GM12892 (cell line): ENCODE measurements at places on chromosomes 4 and X.

DNA sequence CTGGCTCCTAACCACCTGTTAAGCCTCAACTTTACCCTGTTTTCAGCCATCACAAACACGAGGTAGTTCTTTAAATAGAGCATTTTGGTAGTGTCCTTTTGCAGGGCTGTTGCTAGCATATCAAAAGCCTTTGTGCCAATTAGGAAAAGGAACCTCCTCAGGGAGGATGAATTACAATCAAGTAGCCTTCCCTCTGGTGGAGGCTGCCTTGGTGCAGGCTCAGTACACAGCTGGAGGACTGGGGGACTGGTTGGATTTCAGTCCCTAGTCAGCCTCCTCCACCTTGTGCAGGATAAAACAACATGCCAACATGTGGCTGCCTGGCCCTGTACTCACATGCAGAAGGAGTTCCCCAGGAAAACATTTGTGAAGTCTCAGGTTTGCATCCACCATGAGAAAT is 53.1 kb downstream of the RASGEF1B start:
- no peak for DNase-seq

- no peak for DNase-seq
Observed at GRCh38 chr4:178970433-178971140, 1528.3 kb upstream of the AGA start.

GRCh38 chr4:1618438-1618837 is 65.7 kb downstream of the FAM53A start:
- no peak for DNase-seq

DNA sequence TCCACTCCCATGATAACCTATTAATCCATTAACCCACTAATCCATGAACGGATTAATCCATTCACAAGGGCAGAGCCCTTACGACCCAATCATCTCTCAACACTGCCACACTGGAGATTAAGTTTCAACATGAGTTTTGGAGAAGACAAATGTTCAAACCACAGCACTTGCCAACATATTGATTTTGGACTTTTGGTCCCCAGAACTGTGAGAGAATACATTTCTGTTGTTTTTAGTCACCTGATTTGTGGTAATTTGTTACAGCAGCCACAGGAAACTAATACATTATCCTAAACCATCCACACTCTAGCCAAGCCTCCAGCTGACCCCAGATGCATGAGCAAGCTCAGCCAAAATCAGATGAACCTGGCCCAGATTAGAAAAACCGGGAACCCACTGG is 22.4 kb downstream of the SEC24D start:
- DNase-seq, result no peak

GRCh38 chr4:173735049-173735448 is 205.0 kb upstream of the HAND2 start:
- DNase-seq, result no peak

- DNase-seq, result no peak
Observed at GRCh38 chr4:15197005-15197404, 194.7 kb downstream of the CPEB2 start.

DNA sequence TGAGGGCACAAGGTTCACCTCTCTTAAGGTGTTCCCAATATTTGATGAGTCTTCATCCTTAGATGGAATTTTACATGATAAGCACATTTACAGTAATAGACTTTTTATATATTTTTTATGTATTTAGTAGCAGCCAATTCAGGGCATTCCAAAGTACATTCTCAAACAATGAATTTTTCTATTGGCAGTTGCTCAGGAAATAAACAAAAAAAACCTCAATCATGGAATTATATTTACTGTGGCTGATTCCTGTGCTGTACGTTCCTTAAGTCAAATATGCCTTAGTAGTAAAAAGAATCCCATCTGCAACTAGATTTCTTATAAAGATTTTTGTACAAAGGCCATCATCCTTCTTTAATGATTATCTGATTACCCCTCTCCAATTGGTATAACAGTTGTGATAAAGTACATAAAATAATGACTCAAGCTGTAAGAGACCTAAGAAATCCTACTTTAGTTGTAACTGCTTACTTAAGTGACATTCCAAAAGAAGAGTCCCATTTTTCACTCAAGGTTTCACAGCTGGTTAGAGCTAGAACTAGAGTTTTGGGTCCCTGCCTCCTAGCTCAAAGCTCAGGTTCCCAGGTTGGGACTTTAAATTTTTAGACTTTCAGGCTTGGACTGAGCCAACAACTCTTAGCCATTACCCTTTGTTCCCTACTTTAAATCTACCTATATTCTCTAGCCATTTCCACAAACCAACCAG is 152.7 kb downstream of the FHIP1A start:
- no peak for DNase-seq

- DNase-seq, result no peak
Observed at GRCh38 chr4:3070709-3071500, 3.4 kb downstream of the HTT-AS start.
